ENCODE measurements at places on chromosomes 1 and 21. TPM values are rescaled to one million over a fixed set of nuclear protein-coding genes. Genes with fewer than 3 reads are reported as not detected.

DNA sequence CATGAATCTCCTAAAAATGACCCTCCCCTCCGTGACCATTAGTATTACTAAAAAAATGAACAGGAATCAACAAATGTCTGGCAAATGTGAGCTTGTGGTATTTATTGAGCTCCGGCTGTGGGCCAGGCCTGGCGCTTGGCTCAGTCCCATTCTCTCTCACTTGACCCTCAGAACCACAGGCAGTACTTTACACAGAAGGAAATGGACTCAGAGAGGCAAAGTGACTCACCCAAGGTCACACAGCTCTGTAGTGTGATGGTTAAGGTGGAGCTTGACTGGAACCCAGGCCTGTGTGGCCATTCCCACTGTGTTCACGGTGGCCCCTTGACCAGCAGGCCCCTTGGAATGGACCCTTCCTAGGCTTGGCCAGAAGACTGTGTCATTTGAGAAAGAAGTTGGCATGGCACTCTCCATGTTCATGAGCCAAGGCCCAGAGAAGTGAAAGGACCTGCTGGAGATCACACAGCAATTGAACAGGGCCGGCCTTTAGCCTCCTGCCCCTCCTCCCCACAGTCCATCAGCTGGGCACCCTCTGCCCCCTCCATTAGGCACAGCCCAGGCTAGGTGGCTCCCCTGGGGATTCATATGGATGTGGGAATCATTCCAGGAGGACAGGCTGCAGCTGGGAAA, 32.1 kb downstream of the FAM151A start:
- H3K27ac ChIP-seq = no peak overlapping the region
- H3K4me1 ChIP-seq = no peaks in the 10 kb centered on the region
- H3K27me3 ChIP-seq = no peaks in the 10 kb centered on the region
- H3K4me3 ChIP-seq = no peak overlapping the region

- no peaks in the 10 kb centered on the region for H3K36me3 ChIP-seq
- no peaks in the 10 kb centered on the region for H3K27me3 ChIP-seq
- no peaks in the 10 kb centered on the region for H3K4me1 ChIP-seq
- no peak overlapping the region for H3K27ac ChIP-seq
Measured at GRCh38 chr1:204254031-204254661, 40.4 kb upstream of the GOLT1A start.

DNA sequence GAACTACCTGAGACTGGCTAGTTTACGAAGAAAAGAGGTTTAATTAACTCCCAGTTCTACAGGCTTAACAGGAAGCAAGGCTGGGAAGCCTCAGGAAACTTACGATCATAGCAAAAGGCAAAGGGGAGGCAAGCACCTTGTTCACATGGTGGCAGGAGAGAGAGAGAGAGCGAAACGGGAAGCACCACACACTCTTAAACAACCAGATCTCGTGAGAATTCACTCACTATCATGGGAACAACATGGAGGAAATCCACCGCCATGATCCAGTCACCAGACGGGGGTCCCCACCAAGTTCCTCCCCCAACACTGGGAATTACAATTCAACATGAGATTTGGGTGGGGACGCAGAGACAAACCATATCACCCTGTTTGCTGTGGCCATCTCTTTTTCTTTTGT, 11.8 kb downstream of the MT1HL1 start:
- H3K4me3 ChIP-seq = no peak overlapping the region
- no peaks in the 10 kb centered on the region for H3K36me3 ChIP-seq
- H3K27ac ChIP-seq = no peak overlapping the region

DNA sequence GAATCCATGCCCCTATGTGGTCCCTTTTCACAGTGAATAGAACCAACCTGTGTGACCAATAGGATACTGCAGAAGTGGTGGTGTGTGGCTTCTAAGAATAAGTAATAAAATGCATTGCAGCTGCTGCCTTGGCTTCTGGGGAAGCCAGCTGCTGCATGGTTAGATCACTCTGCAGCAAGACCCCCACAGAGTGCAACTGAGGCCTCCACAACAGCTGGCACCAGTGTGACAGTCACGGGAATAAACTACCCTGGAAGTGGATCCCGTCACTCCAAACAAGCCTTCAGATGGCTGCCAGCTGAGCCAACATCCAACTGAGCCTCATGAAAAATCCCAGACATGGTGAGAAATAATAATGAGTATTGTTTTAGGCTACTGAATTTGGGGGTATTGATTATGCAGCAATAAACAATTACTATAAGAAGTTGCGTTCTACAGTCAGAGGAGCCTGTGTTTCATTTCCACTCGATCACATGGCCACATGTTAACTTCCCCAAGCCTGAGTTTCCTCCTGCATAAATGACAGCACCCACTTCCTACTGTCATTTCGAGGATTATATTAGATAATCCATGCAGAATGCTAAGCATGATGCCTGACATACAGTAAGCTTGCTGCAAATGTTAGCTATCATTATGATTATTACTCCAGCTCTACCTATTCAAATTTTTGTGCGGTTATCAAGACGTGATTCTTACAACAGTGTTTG, 20.8 kb upstream of the COG2 start:
- H3K27ac ChIP-seq = no peak overlapping the region
- H3K36me3 ChIP-seq = no peaks in the 10 kb centered on the region
- DNase-seq = no peak
- no peaks in the 10 kb centered on the region for H3K27me3 ChIP-seq

GRCh38 chr1:173507205-173507846, 30.2 kb downstream of the PRDX6 start:
- DNase-seq = no peak
- no peak overlapping the region for H3K4me3 ChIP-seq
- H3K4me1 ChIP-seq = no peaks in the 10 kb centered on the region

The ALPL gene
- total RNA-seq = not detected

The TDRD5 gene
- not detected for total RNA-seq

The TMEM52 gene
- total RNA-seq = not detected

Measured in naive thymus-derived CD4-positive, alpha-beta T cell (primary cell).